ENCODE measurements at places on chromosomes 3 and 15.

GRCh38 chr15:101315736-101316135, 20.7 kb upstream of the SNRPA1 start:
- no peak overlapping the region for H3K27ac ChIP-seq
- H3K4me3 ChIP-seq: no peak overlapping the region
- no peak for DNase-seq
- H3K36me3 ChIP-seq: no peaks in the 10 kb centered on the region

DNA sequence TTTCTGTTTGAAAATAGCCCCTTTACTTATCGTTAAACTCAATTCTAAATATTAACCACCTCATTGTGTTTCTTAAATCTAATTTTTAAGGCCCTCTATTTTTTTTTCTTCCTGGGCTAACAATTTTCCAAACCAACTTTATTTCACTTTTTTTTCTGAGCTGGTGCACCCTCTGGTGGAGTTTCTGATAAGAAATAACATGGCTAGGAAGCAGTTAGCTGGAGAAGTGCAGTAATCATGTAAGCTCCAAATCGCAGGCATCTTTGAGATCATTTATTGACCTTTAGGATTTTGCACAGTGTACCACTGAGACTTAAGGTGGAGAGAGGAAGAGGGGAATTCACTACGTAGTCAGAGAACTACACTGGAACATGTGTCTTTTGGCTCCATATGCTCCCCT, 6.4 kb downstream of the TMEM207 start:
- no peaks in the 10 kb centered on the region for H3K27me3 ChIP-seq
- H3K4me3 ChIP-seq: no peak overlapping the region
- no peaks in the 10 kb centered on the region for H3K36me3 ChIP-seq

GRCh38 chr3:46901061-46901460, 23.5 kb downstream of the PTH1R start:
- H3K36me3 ChIP-seq: no peaks in the 10 kb centered on the region
- H3K4me3 ChIP-seq: no peak overlapping the region
- no peak overlapping the region for H3K27ac ChIP-seq
- no peak for DNase-seq

GRCh38 chr3:29280404-29281093, at the start of gene RBMS3:
Gene RBMS3, plus strand, starts transcription at chr3:29281071.
- peak; percentile 67 for DNase-seq
- no peaks in the 10 kb centered on the region for H3K36me3 ChIP-seq
- peak within 1 kb of the TSS; percentile 92 for H3K27ac ChIP-seq
- peaks cover 2% of the 10 kb centered on the region for H3K27me3 ChIP-seq

GRCh38 chr3:187242900-187243299, 45.6 kb downstream of the RTP1 start:
- H3K4me3 ChIP-seq: no peak overlapping the region
- H3K36me3 ChIP-seq: no peaks in the 10 kb centered on the region
- no peak overlapping the region for H3K27ac ChIP-seq
- peaks cover 2% of the 10 kb centered on the region for H3K27me3 ChIP-seq
- H3K4me1 ChIP-seq: peaks cover 4% of the 10 kb centered on the region
- DNase-seq: no peak

- peaks cover 4% of the 10 kb centered on the region for H3K27me3 ChIP-seq
- no peak overlapping the region for H3K27ac ChIP-seq
- peaks cover 46% of the 10 kb centered on the region for H3K4me1 ChIP-seq
- H3K4me3 ChIP-seq: no peak overlapping the region
- no peak for DNase-seq
- H3K36me3 ChIP-seq: no peaks in the 10 kb centered on the region
These were observed 26.7 kb upstream of the TGM5 start for GRCh38 chr15:43293432-43293831.

DNA sequence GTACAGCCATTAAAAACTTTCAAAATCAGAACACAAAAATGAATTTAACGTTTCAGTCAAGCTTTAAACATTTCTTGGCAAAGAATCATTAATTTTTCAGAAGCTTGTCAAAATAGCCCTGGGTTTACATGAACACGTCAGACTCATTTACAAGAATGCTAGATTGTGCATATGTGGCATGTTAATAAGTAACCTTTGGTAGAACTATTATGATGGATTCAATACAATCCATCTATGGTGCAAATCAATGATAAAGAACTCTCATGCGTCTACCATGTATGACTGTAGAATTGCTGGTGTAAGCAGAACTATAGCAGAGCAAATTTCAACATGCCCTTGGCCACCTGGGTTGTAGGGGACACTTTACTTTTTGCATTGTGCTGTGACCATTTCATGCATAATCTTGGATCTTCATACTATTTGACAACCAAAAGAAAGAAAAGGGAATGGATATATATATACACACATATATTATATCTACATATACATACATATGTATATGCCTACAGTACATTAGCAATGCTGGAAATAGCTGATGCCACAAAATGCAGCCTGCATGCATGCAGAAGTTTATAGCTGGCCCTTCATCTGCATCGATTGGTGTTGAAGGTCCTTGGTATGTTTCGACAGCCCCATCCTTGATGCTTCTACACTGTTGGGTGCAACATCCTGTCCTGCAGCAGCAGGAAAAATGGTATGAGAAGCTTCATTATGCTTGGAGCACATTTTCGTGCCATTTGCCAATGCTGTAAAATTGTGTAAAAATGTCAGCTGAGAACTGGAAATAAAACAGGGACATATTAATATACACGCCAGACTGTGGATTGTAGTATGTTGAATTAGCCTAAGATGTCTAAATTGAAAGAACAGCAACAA, 189.0 kb downstream of the MBNL1 start:
- no peak for DNase-seq
- peaks cover 6% of the 10 kb centered on the region for H3K36me3 ChIP-seq
- H3K4me3 ChIP-seq: no peak overlapping the region
- H3K27ac ChIP-seq: no peak overlapping the region
- H3K4me1 ChIP-seq: no peaks in the 10 kb centered on the region

DNA sequence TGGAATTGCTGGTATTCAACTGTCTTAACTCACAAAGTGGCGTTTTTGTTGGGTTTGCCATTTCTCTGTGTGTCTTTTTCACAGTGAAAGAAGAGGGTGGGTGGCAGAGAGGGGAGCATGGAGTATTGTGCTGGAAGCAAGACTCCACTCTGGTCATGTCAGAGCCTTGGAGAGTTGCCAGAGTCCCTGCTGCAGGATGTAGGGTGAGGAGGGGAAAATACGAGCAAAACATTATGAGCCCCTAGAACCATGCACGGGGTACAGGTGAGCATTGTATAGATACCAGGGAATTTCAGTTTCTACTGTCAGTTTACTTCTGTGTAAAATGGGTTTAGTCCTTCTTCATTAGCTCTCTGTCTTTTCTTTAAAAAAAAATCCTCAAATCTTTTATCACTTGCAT, 249.9 kb downstream of the CACNA2D3 start:
- H3K36me3 ChIP-seq: no peaks in the 10 kb centered on the region
- no peak overlapping the region for H3K27ac ChIP-seq
- no peak overlapping the region for H3K4me3 ChIP-seq
- H3K27me3 ChIP-seq: no peaks in the 10 kb centered on the region
- no peak for DNase-seq

- H3K27me3 ChIP-seq: no peaks in the 10 kb centered on the region
- no peaks in the 10 kb centered on the region for H3K36me3 ChIP-seq
- H3K27ac ChIP-seq: no peak overlapping the region
- no peak for DNase-seq
These were observed 17.3 kb downstream of the CCDC54 start for GRCh38 chr3:107394502-107394901.

GRCh38 chr15:41904541-41905005, 10.7 kb upstream of the SPTBN5 start:
- H3K4me1 ChIP-seq: peaks cover 11% of the 10 kb centered on the region
- H3K27ac ChIP-seq: no peak overlapping the region
- H3K36me3 ChIP-seq: peaks cover 57% of the 10 kb centered on the region
- DNase-seq: peak; percentile 78

- no peak for DNase-seq
- H3K27ac ChIP-seq: no peak overlapping the region
- H3K4me1 ChIP-seq: peaks cover 2% of the 10 kb centered on the region
- H3K4me3 ChIP-seq: no peak overlapping the region
- peaks cover 1% of the 10 kb centered on the region for H3K27me3 ChIP-seq
These were observed 14.7 kb downstream of the PGBD4 start for GRCh38 chr15:34116620-34117019.

GRCh38 chr3:184540777-184541681, 20.6 kb upstream of the EPHB3 start:
- H3K27me3 ChIP-seq: peaks cover 2% of the 10 kb centered on the region
- no peak overlapping the region for H3K27ac ChIP-seq
- peaks cover 24% of the 10 kb centered on the region for H3K4me1 ChIP-seq
- no peak overlapping the region for H3K4me3 ChIP-seq

DNA sequence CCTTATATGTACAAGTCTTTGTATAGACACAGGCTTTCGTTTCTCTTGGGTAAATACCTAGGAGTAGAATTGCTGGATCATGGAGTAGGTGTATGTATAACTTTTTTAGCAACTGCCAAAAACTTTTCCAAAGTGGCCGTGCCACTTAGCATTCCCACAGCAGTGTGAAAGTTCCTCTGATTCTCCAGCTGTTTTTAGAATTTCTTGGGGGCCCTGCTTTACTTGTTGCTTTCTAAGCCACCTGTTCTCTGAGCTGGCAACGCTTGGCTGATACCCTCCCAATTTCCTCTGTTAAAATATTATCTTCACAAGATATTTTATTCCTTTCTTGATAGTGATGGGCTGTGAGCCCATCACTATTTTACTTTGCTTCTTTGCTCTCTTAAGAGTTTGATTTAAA, 19.2 kb downstream of the LIMD1 start:
- H3K27ac ChIP-seq: no peak overlapping the region
- DNase-seq: no peak
- peaks cover 3% of the 10 kb centered on the region for H3K4me1 ChIP-seq
- no peak overlapping the region for H3K4me3 ChIP-seq
- peaks cover 19% of the 10 kb centered on the region for H3K36me3 ChIP-seq

- peaks cover under 1% of the 10 kb centered on the region for H3K27me3 ChIP-seq
- H3K27ac ChIP-seq: no peak overlapping the region
- H3K36me3 ChIP-seq: peaks cover 9% of the 10 kb centered on the region
These were observed 30.4 kb upstream of the BDH1 start for GRCh38 chr3:197586181-197586580.

- peaks cover 2% of the 10 kb centered on the region for H3K4me1 ChIP-seq
- no peak for DNase-seq
- no peaks in the 10 kb centered on the region for H3K27me3 ChIP-seq
These were observed 127.8 kb upstream of the P2RY1 start for GRCh38 chr3:152706991-152707713.

- no peaks in the 10 kb centered on the region for H3K27me3 ChIP-seq
- no peaks in the 10 kb centered on the region for H3K4me1 ChIP-seq
- no peak for DNase-seq
- H3K4me3 ChIP-seq: no peak overlapping the region
- H3K36me3 ChIP-seq: no peaks in the 10 kb centered on the region
- no peak overlapping the region for H3K27ac ChIP-seq
These were observed 43.3 kb downstream of the ZPLD1 start for GRCh38 chr3:102478160-102478559.

GRCh38 chr15:82018201-82018600, 27.6 kb downstream of the MEX3B start:
- H3K36me3 ChIP-seq: no peaks in the 10 kb centered on the region
- DNase-seq: no peak
- H3K27ac ChIP-seq: no peak overlapping the region
- peaks cover 4% of the 10 kb centered on the region for H3K27me3 ChIP-seq
- no peak overlapping the region for H3K4me3 ChIP-seq

DNA sequence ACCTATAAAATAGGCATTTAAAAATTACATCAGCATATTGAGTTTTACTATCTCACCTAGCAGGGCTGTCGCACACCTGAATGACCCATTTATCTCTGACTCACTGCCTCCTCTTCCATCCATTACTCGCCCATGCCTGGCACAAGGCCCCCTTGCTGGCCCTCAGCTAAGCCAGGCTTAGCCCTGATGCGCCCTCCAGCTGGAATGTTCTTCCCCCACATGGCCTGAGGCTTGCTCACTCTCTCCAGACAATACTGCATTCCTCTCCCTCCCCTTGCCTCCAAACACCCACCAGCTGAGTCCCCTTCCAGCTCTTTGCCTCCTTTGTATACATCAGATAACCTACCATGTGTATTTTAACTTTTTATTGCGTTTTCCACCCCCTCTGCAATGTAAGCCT, 7.2 kb downstream of the SH3BP5 start:
- H3K27me3 ChIP-seq: peaks cover 4% of the 10 kb centered on the region
- H3K4me1 ChIP-seq: peaks cover 71% of the 10 kb centered on the region
- peak overlapping the region; percentile 64 for H3K27ac ChIP-seq

DNA sequence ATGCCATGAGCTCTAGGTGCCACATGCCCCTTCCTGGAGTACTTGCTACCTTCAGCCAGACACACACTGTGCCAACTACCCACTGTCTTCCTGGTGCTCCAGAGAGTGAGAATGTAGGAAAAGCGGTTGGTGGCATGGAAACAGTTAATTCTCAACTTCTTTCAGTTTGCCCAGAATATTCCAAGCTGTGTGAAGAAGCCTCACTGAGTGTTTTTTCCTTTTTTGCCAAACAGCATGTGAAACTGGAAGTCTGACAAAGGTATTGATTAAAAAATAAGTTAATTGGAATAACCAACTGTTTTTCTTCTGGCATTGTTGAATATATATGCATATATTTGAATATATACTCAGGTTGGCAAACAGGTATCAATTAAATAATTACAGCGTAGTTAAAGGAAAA, 52.8 kb downstream of the LRRC3B start:
- H3K27ac ChIP-seq: no peak overlapping the region
- H3K4me1 ChIP-seq: no peaks in the 10 kb centered on the region
- no peak for DNase-seq
- H3K27me3 ChIP-seq: peaks cover 2% of the 10 kb centered on the region
- H3K4me3 ChIP-seq: no peak overlapping the region
- H3K36me3 ChIP-seq: no peaks in the 10 kb centered on the region

Measured in endothelial cell (in vitro differentiated cells).